Stimulated activated CD8-positive, alpha-beta memory T cell treated with anti-CD3 and anti-CD28 coated beads, Interleukin-7, amount 100 ng/mL, for 24 hours (primary cell): ENCODE measurements at places on chromosomes 7 and 10.
A peak's percentile ranks its signal among the peaks of the same experiment; 100 is the strongest.

DNA sequence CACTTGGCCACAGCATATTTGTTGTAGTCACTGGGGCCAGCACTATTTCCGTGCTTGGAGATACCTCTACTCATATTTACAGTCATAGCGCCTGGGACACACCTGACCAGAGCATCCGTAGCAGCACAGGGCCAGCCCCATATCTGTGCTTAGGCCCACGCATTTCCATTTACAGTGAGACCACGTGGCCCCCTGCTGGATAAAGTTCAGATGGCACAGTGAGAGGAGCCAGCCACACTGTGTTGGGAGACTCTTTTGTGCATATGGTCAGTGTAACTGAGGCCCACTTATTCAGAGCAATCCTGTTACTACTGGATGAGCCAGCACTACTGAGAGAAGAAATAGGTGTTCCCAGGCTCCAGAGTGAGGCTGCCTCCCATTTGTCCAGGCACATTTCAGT is 455.3 kb downstream of the REEP3 start:
- peak; percentile 4 for DNase-seq

DNA sequence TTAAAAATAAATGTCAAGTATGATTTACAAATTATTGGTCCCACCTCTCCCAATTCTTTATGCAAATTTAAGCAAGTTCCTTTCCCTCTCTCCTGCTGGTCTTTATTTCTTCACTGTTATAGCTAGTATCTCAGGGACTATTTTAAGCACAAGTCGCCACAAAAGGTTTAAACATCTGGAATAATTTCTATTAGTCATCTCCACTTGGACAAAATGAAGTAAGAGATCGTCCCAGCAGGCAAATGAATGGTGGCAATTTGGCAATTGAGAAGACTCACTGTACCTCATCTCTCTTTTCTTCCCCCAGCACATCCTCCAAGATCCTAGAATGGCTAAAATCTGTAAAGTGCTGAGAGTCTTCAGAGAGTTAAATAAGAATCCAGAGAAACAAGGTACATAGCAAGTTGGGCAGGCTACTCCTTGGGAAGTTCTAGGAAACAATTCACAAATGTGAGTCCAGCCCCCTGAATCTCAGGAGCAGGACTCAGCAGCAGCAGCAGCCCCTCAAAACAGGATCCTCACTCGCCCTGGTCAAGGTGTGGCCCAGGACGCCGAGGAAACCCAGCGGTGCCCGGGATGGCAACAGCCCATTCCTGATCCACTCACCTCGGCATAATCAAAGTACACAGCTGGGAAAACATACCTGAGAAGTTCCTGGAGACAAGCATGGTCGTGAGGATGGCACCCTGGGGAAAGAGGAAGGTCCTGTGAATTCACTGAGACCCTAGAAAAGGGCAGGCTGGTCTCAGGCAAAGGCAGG is 30.3 kb upstream of the NDST2 start:
- DNase-seq = no peak

DNA sequence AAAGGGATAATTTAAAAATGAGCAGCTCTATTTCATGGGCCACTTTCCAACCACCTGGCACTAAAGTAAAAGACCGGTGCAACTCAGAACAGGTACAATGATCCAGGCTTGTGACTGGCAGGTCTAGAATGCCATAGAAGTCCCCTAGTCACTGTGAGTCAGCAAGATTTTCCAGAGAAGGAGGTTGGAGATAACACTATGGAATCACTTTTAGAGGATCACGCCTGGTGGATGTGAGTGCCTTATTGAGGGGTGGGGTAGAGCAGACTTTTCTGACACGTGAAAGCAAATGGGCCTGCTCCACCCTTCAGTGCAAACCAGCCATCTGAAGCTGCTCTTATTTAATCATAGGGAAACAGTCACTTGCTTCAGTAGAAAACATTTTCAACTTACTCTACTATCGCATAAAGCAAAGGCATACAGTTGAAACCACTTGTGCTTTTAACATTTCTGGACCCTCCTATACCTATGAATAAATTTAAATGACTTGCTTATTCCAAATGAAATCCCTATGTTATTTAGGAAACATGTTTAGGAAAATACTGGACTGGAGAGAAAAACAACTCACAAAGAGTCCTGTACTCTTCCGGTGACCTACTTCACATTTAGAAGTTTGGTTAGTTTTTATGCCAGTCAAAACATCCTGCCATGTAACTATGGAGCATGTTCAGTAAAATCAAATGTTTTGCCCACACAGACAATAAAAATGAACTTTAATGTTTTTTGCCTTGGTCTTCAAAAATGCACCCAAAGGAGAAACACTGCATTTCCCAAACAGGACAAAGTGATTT is 21.5 kb upstream of the AKR1C1 start:
- DNase-seq = no peak

GRCh38 chr10:132129431-132129830 is 57.3 kb upstream of the DPYSL4 start:
- no peak for DNase-seq

DNA sequence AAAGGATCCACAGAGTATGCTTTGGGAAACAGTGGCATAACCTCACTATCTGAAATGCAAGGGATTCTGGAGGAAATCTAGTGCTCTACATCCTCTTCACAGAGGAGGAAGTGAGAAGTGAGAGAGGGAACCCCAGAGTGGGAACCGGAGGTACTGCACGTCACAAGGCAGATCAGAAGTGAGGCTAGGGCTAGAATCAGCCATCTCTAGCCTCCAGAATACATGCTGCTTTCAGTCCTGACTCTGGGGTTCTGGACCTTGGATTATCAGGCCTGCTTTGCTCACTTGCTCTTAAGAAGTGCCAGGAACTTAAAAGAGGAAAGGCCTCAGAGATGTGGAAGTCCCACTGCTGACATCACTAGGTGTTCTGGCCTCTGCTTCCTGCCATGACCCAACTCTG is 25.7 kb downstream of the ZNF503 start:
- DNase-seq = no peak

GRCh38 chr7:151390598-151391357 is 19.1 kb downstream of the WDR86 start:
- no peak for DNase-seq

GRCh38 chr7:86926732-86927131 is 132.7 kb downstream of the ELAPOR2 start:
- DNase-seq = no peak

GRCh38 chr10:11962176-11962575 is 80.4 kb downstream of the UPF2 start:
- no peak for DNase-seq

DNA sequence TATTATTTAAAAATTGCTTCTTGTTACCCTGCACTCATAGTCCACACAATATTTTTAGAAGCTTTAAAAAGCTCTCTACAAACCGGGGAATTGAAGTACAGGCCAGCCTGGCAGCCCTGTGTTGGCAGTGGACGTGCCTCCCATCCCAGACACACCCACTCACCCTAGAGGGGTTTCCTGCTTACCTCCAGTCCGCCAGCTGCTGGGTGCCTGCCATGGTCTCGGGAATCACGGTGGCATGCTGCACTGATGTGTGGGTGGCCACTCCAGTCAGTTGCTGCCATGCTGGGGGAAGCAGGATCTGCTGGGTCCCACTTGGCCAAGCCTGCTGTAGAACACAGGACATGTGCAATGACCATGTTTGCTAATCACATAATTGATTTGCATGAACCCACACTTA is 80.4 kb downstream of the CLEC2L start:
- DNase-seq = no peak

DNA sequence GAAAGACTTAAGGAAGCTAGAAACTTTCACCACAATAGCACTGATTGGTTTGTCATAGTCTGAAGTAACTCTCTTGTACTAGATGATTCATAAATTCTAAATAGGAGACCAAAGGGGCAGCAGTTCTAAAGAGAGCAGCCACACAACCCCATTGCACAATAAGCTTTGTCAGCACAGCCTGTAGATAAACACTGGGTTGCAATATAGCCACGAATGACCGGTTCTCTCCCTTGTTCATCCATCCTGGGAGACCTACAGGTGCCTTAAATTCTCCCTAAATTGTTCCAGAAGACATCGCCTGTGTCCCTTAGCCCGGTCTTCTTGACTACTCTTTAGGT is 167.0 kb downstream of the SNX13 start:
- DNase-seq = no peak

GRCh38 chr10:16905320-16905719 is 88.1 kb upstream of the RSU1 start:
- DNase-seq = no peak

- DNase-seq = no peak
These were observed 26.6 kb downstream of the RPP38 start for GRCh38 chr10:15123749-15124184.

GRCh38 chr7:5647816-5648215 is 133.6 kb downstream of the RNF216 start:
- DNase-seq = no peak

GRCh38 chr10:33126742-33127141 is 168.7 kb upstream of the ITGB1 start:
- DNase-seq = no peak

GRCh38 chr10:126060261-126060931 is 164.0 kb downstream of the FANK1 start:
- DNase-seq = no peak

DNA sequence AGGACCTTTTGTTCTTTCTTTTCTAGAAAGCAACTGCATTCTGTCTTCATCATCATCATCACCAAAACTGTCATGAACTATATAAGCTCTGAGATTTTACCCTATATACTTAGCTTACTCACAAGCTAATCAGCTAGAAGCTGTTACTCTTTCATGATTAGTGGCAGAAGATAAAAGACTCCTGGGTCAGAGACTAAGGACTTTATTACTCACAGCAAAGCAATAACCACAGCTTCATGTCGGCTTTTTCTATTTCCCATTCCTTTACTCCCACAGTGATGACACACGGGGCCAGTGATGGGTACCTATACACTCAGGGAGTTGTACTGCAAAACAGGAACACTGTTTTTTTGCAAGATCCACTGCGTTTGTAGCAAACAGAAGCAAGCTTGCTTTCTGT is 8.4 kb upstream of the C10orf88 start:
- no peak for DNase-seq

DNA sequence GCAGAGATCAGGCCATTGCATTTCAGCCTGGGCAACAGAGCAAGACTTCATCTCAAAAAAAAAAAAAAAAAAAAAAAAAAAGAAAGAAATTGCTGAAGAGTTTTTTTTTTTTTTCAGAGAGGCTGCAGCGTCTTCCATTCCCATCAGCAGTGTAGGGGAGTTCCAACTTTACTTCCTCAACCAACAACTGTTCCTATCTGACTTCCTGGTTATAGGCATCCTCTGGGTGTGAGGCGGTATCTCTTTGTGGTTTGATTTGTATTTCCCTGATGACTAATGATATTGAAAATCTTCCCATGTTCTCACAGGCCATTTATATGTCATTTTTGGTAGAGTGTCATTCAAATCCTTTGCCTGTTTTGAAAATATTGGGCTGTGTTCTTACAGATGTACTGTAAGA is 40.2 kb downstream of the PRTFDC1 start:
- DNase-seq = no peak

DNA sequence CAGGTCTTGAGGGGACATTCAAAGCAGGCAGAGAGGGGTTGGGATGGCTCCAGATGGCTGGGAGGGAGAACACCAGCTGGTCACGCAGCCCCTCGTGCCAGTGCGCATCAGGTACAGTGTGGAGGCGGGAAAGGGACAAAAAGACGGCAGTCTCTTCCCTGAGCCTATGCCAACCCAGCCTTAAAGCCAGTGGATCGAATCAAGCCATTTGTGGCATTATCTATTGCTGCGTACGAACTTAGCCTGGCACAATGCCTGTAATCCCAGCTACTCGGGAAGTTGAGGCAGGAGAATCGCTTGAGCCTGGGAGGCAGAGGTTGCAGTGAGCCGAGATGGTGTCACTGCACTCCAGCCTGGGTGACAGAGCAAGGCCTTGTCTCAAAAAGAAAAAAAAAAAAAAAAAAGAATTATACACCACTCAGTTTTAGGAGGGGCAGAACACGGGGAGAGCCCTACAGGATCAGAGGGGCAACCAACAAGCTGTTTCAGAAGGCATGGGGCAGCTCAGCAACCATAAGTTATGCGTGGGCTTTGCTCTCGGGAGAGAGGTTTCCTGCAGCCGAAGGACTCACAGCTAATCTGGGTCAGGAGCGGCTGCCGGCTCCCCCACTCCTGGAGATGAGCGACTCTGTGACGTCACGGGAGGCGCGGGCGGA is 356 bp upstream of the NDUFB2 start:
- DNase-seq = peak; percentile 88

- no peak for DNase-seq
These were observed 6.3 kb upstream of the C7orf33 start for GRCh38 chr7:148584154-148584827.

GRCh38 chr7:116511552-116512519 is 12.3 kb downstream of the CAV2 start:
- no peak for DNase-seq

DNA sequence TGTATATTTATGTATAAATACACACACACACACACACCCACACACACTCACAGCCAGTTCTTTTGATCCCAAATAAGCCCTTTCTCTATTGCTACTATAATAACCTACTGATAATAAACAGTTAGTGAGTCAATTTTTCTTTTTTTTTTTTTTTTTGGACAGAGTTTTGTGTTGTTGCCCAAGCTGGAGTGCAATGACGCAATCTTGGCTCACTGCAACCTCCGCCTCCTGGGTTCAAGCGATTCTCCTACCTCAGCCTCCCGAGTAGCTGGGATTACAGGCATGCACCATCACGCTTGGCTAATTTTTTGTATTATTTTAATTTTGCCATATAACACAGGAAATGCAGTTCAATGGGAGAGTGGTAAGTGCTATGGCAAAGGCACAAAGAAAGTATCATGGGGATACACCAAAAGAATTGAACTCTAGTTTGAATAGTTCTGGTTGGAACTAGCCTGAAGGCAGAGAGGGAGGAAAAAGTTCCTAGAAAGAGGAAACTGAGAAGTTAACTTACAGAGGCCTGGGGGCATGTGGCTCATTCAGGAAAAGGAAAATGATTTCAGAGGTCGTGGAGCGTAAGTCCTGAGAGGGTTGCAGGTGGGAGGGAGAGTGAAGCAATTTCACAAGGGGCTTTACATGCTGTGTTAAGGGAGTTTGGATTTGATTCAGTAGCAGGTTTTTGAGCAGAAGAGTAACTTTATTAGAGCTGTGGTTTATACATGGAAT is 44.4 kb upstream of the JCAD start:
- DNase-seq = no peak

- DNase-seq = no peak
These were observed 31.1 kb downstream of the NEUROD6 start for GRCh38 chr7:31309407-31309806.

DNA sequence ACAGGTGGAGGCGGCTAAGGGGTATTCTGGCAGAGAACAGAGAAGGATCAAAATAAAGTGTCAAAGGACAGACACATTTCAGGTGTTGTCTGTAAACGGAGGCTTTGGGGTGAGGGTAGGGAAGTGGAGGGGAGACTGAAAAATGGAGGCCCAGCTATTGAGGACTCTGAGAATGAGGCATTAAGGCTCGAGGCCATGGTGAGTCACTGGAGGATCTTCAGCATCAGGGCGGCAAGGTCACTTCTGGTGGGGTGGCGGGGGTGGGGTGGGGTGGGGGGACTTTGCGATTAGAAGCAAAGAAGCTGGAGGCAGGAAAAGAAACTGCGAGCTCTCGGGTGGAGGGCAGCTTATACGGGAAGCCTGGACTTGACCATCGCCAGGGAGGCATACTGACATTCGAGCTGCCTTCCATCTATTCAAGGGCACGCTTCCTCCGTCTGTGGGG is 58.4 kb upstream of the PCGF5 start:
- DNase-seq = no peak
